Stimulated activated CD8-positive, alpha-beta memory T cell treated with anti-CD3 and anti-CD28 coated beads, Interleukin-15, amount 100 ng/mL, for 24 hours (primary cell): ENCODE measurements at places on chromosomes 6 and 20.

GRCh38 chr20:38115205-38115604, 49.9 kb downstream of the TGM2 start:
- no peak for DNase-seq

- DNase-seq, result no peak
Measured at GRCh38 chr20:11076434-11077105, 402.8 kb upstream of the JAG1 start.

DNA sequence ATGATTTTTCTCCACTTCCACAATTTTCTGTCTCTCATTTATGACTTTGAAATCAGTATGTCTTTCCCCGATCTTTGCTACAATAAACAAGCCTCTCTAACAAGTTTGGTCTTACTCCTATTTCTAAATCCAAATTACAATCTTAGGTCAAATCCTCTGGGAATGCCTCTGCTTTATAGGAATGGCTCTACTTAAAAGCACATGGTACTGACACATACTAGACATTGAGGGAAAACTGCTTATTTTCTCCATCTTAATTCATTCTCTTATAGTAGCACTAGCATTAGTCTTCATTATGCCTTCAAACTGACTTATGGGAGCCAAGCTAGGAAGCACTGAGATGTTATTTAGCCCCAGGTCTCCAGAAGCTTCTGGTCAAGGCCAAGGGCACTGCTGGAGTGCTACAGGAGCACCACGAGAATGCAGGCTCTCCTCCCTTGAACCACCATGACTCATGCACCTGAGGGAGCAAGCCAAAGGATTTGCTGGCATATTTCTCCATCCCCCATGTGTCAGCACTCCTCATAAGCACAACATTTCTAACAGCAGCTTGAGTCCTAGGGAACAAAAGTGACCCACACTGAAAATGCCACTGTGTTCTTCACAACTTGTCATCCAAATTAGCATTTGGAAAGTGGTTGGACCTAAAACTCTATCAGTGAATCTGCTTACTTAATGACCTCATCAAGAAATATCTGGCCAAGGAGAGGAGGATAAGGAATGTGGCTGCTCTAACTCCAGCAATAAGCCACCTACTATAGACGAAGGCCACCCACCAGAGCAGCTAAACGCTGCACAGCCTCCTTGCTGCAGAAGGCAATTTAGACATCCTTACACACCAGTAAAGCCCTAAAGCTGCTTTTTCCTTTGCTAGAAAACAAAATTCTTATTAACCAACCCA, 156.8 kb upstream of the KCNQ5 start:
- DNase-seq, result no peak

- DNase-seq, result no peak
Measured at GRCh38 chr6:135298455-135298854, 117.3 kb downstream of the MYB start.

- DNase-seq, result no peak
Measured at GRCh38 chr20:48294942-48295341, 509.7 kb upstream of the SULF2 start.

- DNase-seq, result no peak
Measured at GRCh38 chr6:134094441-134094840, 42.0 kb upstream of the SLC2A12 start.

DNA sequence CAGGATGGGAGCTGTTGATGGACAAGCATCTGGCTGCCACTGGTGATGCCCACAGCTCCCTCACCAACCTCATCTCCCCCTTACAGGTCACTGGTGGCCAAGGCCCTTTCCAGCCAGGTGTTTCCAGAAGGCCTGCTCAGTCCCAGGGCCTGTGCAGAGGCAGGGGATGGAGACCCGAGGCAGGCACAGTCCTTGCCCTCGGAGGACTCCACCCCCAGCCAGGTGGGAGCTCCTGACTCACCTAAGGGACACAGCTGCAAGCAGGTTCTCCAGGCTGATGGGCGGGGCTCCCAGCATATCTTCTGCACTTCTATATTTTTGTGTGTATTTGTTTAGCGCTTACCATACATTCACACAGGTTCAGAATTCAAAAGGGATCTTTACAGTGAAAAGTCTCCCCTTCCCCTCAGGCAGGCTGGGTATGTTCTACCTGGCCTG, 17.4 kb downstream of the PRPH2 start:
- DNase-seq, result no peak

DNA sequence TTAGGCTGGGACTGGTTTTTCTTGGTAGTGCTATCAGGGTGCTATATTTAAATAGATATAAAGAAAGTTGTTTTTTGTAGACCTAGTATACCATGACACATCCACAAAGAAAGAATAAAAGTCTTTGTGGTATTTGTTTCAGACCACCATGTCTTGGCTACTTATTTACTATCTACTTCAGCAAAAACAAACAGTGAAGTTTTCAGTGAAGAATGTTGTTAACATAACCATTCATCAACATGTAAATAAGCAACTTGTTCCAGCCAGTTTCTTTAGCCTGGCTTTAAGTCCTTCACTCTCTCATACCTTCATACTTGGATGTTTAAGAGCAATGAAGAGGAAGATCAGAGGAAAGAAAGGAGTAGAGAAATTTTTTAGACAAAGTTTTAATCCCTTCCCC, 624.1 kb downstream of the CD109 start:
- DNase-seq, result no peak

DNA sequence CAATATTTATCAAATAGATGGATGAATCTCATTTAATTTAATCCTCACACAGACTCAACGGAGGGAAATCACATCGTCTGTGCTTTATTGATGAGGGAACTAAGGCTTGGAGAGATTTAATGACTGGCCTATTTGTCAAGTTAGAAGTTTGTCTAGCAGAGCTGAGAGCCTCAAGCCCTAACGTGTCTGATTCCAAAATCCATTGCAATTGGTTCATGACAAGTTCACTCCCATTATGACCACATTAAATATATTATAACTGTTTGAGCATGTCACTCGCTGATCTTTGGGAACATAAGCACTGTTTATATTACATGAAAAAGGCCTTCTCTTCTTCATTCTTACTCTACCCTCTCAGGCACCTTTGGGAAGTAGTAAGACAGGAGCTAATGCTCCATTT, 89.4 kb upstream of the SIRPA start:
- no peak for DNase-seq

- no peak for DNase-seq
Measured at GRCh38 chr6:26415791-26416190, 13.7 kb downstream of the BTN3A1 start.

DNA sequence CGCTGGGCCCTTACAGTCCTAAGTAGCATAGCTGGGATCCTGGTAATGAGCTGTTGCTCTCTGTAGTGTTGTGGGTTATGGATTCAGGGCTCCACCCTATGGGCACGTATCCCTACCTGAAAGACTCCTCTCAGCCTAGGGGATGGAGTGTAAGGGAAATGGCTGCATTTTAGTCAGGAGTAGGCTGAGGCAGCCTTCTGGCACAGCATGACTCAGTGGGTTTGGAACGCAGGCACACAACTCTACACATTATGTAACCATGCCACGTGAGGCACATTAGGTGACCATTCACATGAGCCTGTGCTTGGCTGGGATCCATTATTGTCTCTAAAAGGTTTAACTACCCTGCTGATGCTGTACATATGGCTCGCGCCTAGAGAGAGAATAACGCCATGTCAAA, 27.8 kb downstream of the HDDC2 start:
- DNase-seq, result no peak

- no peak for DNase-seq
Measured at GRCh38 chr6:132937466-132937906, 123.1 kb downstream of the RPS12 start.

DNA sequence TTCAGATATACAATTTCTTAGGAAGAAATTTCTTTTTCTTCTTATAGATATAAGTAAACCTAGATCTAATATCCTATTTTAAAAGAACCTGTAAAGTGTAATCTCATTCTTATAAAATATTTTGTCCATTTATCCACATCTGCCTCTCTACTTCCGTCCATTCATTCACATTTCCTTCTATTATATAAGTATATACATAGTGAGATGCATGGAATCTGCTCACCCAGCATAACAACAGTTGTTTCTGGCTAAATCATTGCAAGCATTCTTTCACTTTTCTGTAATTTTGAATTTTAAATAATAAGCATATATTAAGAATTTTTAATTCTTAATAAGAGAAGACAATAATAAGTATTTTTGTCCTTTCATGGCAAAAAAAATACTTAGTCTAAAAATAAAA, 45.4 kb downstream of the CEP162 start:
- no peak for DNase-seq

- DNase-seq, result no peak
Measured at GRCh38 chr20:57476641-57477461, 48.1 kb downstream of the CTCFL start.

DNA sequence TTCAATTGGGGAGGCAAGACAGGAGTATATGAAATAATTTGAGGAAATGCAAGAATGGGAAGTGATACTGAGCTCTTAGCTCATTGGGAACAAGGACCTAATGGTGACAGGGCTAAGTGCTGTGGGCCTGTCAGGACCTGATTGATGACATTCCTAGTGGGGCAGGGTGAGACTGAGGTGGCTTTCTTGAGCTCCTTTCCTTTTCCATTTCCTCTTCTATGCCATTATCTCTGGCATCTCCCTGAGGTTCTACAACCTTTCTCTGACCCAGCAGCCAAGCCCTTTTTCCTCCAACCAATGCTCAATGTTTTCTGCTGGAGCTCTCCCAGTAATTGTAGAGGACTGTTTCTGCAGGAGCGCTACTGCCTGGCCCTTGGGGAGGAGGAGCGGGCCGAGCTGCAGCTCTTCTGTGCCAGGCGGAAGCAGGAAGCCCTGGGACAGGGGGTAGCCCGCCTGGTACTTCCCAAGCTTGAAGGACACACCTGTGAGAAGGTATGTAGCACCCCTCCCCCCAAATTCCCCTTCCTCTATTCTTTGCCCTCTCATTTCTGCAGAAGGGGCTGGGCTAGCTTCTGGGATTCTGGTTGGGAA, 2.8 kb upstream of the TOMM6 start:
- no peak for DNase-seq

- no peak for DNase-seq
Measured at GRCh38 chr20:21315138-21315537, 12.0 kb downstream of the XRN2 start.

- DNase-seq, result no peak
Measured at GRCh38 chr6:7468382-7469081, 72.9 kb upstream of the DSP start.

DNA sequence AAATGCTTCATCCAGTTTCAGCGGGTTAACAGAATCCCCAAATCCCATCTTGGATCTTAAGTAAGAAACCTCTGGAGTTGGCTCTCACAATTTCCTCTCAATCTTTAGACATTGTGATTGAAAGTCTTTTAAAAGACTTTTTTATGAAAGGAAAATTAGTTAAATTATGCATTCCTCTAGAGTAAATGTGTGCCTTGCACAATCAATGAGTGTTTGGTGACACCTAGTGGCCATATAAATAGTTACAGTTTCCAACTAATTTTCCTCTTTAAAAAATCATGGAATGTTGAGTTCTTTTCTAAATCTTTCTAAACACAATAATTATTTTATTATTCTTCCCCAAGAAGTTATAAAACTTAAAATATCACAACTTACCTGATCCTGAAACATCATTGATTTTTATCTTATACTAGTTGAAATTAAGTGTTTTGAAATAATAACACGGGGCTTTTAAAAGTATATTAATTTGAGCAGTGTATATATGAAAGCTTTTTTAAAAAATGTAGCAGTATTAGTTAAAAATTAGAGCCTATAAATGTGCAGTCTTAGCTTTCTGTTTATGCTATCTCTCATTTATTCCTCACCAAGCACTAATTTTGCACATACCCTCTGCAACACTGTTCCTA, 66.4 kb downstream of the PKHD1 start:
- no peak for DNase-seq

DNA sequence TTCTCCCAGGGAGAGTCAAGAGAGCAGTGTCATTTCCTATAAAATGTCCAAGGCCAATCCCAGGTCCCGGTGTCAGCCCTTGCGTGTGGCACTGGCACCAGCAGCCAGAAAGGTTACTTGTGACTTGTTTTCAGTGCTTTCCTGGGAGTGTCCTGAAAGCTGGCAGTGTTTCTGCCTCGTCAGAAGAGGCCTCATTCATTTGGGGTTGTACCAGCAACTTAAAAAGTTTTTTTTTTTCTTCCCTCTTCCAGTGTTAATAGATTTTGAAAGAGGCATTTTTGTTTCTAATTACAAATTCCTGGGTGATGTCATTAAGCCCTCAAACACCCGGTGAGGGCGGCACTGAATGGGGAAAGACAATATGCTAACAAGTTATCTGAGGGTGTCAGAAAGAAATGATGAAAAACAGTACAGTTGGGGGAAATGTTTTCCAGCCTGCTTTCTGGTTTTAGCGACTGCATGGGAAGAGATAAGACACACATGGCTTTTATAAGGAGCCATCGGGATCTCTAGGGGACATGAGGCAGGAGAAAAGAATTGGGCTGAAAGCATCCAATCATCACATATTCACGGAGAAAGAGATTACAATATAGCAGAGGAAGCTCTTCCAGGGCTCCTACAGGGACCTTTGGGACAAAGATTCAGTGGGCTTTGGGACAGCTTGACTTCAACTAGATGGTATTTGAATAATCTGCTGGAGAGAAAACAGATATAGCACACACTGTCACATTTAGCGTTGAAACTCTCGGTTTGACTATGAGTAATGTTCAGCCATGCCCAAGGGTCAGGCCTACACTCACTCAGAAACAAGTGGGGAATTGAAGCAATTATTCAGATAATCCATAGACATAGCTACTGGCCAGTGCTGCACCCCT, 153.0 kb downstream of the BCAS1 start:
- no peak for DNase-seq

- no peak for DNase-seq
Measured at GRCh38 chr20:36571564-36572504, 1.6 kb upstream of the TGIF2 start.

DNA sequence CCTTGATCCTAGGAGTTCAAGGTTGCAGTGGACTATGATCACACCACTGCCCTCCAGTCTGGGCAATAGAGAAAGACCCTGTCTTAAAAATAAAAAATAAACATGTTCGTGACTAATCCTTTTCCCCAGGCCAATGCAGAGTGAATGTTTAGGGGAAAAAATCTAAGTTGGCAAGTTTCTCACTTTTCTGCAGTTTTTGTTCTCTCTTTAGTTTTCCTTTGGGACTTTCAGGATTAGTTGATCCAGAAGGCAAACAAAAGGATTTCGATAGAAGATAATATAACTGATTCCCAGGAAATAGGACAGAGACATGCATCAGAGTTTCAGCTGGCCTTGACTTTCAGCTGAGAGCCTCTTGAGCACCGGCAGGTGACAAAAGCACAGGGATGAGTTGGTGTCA, 53.3 kb downstream of the SOD2 start:
- DNase-seq, result no peak

- no peak for DNase-seq
Measured at GRCh38 chr6:47413752-47414422, 63.7 kb upstream of the CD2AP start.

- no peak for DNase-seq
Measured at GRCh38 chr20:51354191-51354768, 188.2 kb downstream of the NFATC2 start.
